GM12891 (cell line): ENCODE measurements at places on chromosomes 2 and 18.

GRCh38 chr2:149020432-149020851 lies 18.1 kb upstream of the LYPD6B start:
- DNase-seq, result no peak

DNA sequence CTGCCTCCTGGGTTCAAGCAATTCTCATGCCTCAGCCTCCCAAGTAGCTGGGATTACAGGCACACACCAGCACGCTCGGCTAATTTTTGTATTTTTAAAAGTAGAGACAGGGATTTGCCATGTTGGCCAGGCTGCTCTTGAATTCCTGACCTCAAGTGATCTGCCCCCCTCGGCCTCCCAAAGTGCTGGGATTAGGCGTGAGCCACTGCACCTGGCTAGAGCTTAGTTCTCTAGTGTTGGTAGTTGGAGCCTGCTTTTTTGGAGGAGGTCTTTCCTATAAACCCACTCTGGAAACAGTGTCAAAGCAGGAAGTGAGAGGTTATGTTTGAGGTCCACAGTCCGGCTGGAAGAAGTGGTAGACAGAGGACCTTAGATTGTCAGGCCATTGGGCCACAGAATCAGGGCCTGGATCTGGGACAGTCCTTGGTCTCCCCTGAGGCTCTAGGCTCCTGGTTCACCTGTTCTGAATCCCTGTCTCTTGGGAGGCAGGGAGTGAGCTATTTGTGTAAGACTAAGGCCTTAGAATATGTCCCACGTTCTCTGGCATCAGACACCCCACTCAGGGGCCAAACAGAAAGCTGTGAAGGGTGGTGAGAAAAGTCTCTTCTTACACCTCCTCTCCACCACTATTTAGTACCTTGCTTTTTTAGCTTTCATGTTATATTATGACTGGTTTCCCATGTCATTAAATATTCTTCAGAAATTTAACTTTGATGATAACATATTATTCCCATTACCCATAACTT lies 34.5 kb downstream of the PCBP1 start:
- DNase-seq, result no peak

DNA sequence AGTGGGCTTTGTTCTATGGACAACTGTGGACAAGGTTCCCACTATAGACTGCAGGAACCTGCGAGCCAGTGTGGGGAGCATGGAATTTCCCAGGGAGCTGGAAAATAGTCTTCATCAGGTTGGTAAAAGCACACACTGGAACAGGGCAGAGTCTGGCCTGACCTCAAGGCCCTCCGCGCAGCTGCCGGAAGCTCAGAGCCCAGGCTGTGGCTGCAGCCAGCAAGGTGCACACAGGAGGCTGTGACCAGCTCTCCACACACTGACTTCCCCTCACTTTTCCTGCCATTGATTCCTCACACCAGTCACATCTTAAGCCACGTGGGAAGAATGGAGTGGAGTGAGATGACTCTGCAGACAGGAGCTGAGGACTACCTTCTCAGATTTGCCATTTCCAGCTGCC lies 19.1 kb downstream of the MAL start:
- no peak for DNase-seq

DNA sequence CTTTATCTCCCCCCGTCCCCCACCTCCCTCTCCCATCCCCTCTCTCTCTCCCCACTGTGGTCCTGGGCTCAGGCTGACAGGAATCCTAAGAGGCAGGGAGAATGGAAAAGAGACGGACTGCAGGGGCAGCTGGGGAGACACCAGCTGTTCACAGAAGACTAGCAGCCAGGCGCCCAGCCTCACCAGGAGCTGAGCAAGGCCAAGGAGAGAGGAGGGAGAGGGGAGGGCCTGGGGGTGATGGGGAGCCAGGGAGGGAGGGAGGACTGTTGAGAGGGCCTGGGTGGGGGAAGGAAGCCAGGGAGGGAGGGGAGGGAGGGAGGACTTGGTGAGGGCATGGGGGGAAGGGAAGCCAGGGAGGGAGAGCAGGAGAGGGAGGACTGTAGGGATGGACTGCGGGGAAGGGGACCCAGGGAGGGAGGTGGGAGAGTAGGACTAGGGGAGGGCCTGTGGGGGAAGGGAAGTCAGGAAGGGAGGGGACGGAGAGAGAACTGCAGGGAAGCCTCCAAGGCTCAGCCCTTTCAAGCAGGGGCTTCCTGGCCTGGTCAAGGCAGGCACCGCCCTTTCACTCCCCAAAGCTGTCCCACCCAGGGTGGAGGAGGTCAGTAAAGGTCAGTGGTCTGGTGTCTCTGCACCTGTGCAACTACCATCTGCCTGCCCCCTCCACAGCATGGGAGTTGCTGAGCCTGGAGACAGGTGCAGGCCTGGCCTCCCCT lies 517.7 kb upstream of the MYT1L start:
- no peak for DNase-seq

DNA sequence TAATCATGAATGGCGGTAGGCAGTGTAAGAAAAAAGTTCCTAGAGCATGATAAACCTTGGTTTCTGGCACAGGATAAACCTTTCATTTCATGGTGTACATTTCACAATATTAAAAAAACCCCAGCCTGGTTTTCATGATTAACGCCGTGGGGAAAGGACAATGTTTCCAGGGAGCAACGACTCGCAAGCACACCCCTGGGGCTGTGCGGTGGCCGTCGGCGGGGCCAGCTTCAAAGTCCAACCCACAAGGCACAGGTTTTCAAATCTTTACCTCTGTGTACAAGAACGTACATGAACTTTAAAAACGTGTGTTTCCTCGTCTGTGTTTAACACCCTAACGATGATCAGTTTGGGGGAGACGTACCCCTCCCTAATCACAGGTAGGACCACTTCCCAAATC lies 118.1 kb downstream of the NOL10 start:
- DNase-seq, result no peak
